ENCODE measurements at places on chromosomes 11 and 22.

- H3K4me3 ChIP-seq = peak overlapping the region; percentile 98
- H3K4me1 ChIP-seq = peaks cover 31% of the 10 kb centered on the region
- peaks cover 13% of the 10 kb centered on the region for H3K36me3 ChIP-seq
- no peak overlapping the region for H3K27ac ChIP-seq
These were observed 825 bp downstream of the FBXO3 start for GRCh38 chr11:33773404-33773986.

- H3K27ac ChIP-seq = no peak overlapping the region
- peaks cover 4% of the 10 kb centered on the region for H3K4me1 ChIP-seq
- no peak for DNase-seq
- H3K36me3 ChIP-seq = no peaks in the 10 kb centered on the region
These were observed 73.8 kb upstream of the OPCML start for GRCh38 chr11:133606124-133606523.

DNA sequence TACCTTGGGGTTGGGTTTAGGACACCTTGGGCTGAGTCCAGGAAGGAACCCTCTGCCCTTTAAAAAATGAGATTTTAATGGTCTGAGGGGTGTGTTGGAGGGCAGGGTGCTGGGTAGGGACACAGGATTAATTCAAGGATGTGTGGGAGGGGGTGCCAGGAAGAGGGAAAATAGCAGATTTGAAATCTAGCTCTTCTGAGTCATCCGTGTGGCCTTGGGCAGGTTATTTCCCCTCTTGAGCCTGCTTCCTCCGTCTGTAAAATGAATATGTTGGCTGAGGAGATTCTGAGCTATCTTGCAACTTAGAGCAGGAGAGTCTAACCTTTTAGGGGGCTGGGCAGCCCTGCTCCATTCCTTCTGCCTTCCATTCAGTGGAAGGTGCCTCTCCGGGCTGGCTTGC, 3.0 kb downstream of the TSPAN18 start:
- peaks cover 85% of the 10 kb centered on the region for H3K4me1 ChIP-seq
- peaks cover 4% of the 10 kb centered on the region for H3K27me3 ChIP-seq
- DNase-seq = no peak
- H3K27ac ChIP-seq = peak overlapping the region; percentile 93

GRCh38 chr11:6224421-6224820, 10.0 kb downstream of the FHIP1B start:
- no peak overlapping the region for H3K27ac ChIP-seq
- H3K27me3 ChIP-seq = no peaks in the 10 kb centered on the region
- H3K4me1 ChIP-seq = no peaks in the 10 kb centered on the region

GRCh38 chr11:9868641-9869040, 204.8 kb downstream of the SWAP70 start:
- H3K36me3 ChIP-seq = peaks cover 63% of the 10 kb centered on the region
- H3K27ac ChIP-seq = no peak overlapping the region
- H3K4me3 ChIP-seq = no peak overlapping the region
- H3K27me3 ChIP-seq = no peaks in the 10 kb centered on the region

DNA sequence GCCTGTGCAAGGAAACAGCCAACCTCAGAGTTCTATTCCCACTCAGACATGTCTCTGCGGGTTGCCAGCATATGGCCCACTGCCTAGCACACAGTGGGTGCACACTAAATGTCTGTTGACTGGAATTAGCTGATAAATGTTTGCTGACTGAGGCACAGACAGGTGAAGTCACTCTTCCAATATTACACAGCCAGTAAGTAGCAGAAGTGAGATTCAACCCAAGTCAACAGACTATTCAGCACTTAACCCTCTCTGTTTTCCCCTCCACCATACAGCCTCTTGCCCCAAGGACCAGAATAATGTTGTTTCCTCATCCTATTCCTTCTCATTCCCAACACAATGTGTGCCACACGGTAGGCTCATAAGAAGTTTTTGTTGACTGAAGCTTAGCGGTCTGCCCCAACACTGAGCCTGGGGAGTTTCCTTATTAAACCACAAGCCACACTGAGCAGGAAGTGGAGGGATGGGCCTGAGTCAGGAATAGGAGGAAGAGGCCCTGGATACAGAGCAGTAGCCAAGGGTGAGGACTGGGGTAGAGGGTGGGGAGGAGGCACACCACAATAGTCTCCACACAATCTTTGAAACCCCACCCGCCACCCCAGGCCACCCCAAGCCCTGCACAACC, 15.7 kb upstream of the IL10RA start:
- DNase-seq = no peak
- no peak overlapping the region for H3K27ac ChIP-seq
- peaks cover 16% of the 10 kb centered on the region for H3K4me1 ChIP-seq
- no peak overlapping the region for H3K4me3 ChIP-seq
- no peaks in the 10 kb centered on the region for H3K36me3 ChIP-seq
- peaks cover 22% of the 10 kb centered on the region for H3K27me3 ChIP-seq

GRCh38 chr11:44816761-44817160, 90.0 kb downstream of the TSPAN18 start:
- DNase-seq = no peak
- H3K36me3 ChIP-seq = peaks cover 6% of the 10 kb centered on the region
- H3K27me3 ChIP-seq = peaks cover 13% of the 10 kb centered on the region
- peak overlapping the region; percentile 77 for H3K27ac ChIP-seq

DNA sequence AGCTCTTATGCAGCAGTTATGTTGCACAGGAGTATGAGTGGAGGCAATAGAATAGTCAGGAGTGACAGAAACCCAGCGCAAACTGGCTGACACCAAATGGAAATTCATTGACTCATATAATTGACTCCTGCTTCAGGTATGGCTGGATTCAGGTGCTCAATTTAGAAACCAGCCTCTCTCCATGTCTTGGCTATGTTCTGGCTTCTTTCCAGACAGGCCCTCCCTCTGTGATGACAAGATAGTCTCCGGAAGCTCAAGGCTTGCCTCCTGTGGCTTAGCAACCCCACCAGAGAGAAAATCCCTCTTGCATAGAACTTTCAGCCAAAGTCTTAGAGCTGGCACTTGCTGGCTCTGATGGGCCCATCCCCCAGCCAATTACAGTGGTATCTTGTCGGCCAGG, 28.1 kb upstream of the MN1 start:
- H3K4me3 ChIP-seq = no peak overlapping the region
- no peak for DNase-seq
- peaks cover 28% of the 10 kb centered on the region for H3K27me3 ChIP-seq
- no peaks in the 10 kb centered on the region for H3K36me3 ChIP-seq
- no peak overlapping the region for H3K27ac ChIP-seq

DNA sequence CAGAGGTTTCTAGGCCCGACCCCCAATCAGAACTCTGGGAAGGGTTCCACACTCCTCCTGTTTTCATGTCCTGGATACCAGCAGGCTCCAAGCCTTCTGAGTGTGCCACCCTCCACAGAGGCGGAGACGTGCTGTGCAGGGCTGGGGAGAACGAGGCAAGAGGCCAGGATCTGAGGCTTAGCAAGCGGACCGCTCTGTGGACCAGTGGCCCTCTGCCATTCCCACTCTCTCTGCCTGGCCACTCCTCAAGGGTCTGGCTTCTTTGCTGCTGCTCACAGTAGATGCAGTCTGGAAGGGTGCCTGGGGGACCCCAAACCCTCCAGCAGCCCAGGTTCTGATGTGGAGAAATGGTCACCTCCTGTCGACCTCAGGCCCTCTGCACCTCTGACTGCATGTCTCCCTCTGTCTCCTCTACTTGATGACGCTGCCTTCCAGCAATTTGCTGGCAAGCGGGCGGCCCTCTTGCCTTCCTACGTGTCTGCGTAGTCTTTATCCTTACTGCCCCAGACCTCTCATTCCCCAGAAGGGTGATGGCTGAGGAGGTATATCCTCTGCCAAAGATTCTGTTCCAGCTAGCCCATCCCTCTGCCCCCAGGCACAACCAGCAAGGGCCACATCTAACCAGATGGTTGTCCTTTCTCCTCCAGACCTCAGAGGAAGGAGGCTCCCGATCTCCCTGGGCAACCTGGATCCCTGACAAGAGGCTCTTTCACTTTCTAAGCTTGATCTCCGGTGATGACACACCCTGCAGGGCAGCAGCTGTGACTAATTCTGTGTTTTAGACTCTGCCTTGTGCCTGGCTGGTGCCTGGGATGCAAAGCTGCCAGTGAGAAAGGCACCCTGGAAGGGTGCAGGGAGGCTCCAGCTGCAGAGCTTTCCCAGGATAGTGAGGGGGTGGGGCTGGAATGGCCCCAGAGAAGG, 87.3 kb downstream of the NAT10 start:
- peaks cover 44% of the 10 kb centered on the region for H3K27me3 ChIP-seq
- no peaks in the 10 kb centered on the region for H3K36me3 ChIP-seq
- no peak overlapping the region for H3K4me3 ChIP-seq
- no peak overlapping the region for H3K27ac ChIP-seq

All from nephron progenitor cell (in vitro differentiated cells).